ENCODE measurements at places on chromosomes 3 and 15.

GRCh38 chr15:58467722-58468423, 36.1 kb downstream of the LIPC start:
- DNase-seq, result no peak

DNA sequence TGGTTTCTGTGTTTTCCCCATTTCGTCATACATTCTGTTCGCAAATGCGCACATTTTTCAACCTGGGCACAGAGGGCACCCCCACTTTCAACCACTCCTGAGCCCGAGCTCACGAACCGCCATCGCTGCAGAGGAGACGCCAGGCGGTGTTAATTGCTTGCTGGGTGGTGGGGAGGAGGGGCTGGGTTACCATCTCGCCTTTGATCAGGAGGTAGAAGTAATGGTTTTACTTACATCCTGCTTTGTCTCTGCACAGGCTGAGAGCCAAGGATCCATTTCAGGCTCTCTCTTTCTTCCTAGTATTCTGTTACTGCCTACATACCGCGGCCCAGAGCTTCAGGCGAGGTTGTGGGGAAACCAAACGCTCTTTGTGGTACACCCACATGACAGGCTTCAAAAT, 177.3 kb upstream of the WNT5A start:
- DNase-seq, result no peak

- no peak for DNase-seq
Measured at GRCh38 chr15:71798641-71799040, 11.7 kb upstream of the NR2E3 start.

GRCh38 chr15:47614360-47615011, 102.8 kb upstream of the SEMA6D start:
- no peak for DNase-seq

GRCh38 chr3:173663696-173664111, 266.2 kb downstream of the NLGN1 start:
- no peak for DNase-seq

DNA sequence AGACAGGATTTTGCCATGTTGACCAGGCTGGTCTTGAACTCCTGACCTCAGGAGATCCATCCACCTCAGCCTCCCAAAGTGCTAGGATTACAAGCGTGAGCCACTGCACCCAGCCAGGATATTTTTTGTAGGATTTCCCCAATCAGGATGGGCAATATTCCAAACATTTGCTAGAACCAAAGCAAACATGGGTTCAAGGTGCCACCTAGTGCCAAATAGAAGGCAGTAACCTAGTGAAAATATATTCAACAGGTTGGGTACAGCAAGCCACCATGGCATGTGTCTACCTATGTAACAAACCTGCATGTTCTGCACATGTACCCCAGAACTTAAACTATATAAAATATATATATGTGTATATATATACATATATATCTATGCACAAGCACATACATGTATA, 185.9 kb upstream of the CADM2 start:
- DNase-seq, result no peak

- DNase-seq, result no peak
Measured at GRCh38 chr15:85164841-85165466, 183.3 kb downstream of the PDE8A start.

GRCh38 chr3:150653110-150653561, 50.0 kb downstream of the SELENOT start:
- no peak for DNase-seq

GRCh38 chr3:83453056-83453455, 1505.7 kb upstream of the CADM2 start:
- DNase-seq, result no peak

DNA sequence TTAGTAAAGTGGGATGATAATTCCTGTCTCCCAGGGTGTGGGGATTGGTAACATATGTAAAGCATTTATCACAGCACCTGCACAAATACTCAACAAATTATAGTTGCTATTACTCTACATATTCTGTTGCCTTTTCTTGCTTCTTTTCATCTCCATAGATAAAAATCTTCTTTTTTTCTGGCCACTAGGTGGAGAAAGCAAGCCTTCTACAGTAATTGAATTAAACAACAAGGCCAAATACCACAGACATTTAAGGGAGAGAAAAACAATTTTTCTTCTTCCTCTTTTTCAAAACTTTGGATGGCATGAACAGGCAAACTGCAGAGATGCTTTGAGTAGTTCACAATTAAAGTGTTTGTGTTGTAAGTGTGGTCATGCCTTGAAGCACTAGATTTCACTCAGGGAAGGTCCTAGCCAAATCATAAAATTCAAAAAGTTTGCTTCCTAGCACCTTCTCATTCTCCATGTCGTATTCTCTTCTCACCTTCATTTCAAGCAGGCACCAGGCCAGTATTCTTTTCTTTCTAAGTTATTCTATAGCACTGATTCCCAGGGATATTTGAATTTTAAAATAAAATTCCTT, 493.4 kb upstream of the TGFBR2 start:
- no peak for DNase-seq

GRCh38 chr3:45711931-45712330, 22.7 kb downstream of the SACM1L start:
- no peak for DNase-seq

- DNase-seq, result no peak
Measured at GRCh38 chr3:3605226-3605625, 194.0 kb upstream of the LRRN1 start.

DNA sequence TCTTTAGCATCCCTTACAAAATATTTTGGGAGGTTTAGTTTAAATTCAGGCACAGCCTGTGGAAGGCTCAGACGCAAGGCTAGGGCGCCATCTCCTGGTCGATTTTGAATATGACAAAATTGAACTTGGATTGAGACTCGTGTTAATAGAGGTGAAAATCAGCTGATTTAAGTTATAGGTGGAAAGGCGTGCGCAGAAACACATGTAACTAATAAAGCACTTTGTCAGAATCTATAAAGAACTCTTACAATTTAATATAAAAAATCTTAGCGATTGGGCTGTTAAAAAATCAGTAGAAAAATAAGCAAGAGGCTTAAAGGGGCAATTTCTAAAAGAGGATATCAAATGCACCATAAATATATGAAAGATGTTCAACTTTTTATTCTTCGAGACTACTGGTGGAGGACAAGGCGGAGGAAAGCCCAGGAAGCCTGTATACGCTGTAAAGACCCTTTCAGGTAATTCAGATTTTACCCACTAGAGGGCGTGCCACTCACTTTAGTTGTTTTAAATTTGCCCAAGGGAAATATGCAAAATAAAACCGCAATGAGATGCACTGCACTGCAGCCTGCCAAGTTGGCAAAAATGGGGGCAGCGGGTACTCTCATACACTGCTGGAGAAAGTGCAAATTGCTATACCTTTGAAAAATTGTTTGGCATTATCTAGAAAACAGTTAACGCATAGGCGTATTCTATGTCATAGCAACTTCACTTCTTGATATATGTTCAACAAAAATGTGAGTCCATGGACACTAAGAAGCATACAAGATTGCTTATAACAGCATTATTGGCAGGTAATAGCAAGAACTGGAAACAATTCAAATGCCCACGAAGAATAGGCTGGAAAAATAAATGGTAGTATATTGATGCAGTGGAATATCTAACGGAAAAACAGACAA, 64.7 kb downstream of the SLC30A4 start:
- DNase-seq, result peak; percentile 74

DNA sequence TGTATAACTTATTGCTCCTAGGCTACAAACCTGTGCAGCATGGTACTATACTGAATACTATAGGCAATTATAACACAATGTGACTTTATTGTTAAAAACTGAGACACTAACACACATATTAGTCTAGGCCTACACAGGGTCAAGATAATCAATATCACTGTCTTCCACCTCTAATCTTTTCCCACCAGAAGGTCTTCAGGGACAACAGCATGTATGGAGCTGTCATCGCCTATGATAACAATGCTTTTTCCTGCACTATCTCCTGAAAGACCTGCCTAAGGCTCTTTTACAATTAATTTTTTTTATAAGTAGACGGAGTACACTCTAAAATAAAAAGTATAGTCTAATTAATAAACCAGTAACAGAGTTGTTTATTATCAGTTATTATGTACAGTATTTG, 60.9 kb downstream of the LRRC28 start:
- DNase-seq, result no peak

GRCh38 chr3:181952221-181952620, 240.5 kb downstream of the SOX2 start:
- DNase-seq, result no peak

DNA sequence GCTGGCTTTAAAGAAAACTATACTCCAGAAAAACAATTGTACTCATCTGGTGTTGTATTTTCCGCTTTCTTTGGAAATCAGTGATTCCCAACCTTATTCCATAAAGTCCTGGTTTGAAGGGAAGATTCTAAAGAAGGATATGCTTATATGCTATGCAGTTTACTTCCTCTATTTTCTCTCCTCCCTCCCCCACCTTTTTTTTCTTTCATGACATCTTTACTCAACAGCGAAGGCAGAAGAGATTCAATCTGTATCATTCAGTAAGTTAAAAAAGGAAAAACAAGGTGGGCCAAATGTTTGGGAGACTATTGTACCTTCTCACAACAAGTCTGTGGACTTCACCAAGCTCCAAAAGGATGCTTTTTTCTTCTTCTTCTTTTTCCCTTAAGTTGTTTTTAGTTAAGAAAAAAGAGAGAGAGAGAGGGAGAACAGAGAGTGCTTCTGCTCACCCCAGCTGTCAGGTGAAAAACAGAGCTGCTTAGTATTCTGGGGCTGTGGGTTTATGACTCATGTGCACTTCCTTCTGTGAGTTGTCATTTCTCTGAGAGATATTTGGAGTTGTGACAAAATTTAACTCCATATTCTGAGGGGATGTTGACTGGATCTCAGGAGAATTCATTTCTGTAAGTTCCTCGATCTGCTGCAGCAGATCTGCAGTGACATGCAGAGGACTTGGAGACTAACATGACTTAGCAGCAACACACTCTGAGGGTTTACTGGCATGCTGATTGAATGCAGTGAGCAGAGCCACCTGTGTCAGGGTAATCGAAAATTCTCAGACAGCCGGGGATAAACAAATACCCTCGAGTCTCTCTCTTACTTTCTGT, 70.7 kb downstream of the SSR3 start:
- peak; percentile 16 for DNase-seq

GRCh38 chr3:192875971-192876565, 41.6 kb downstream of the MB21D2 start:
- no peak for DNase-seq

- DNase-seq, result no peak
Measured at GRCh38 chr15:73716417-73716816, 32.2 kb downstream of the CD276 start.

- DNase-seq, result no peak
Measured at GRCh38 chr3:58175437-58176184, 35.2 kb downstream of the DNASE1L3 start.

DNA sequence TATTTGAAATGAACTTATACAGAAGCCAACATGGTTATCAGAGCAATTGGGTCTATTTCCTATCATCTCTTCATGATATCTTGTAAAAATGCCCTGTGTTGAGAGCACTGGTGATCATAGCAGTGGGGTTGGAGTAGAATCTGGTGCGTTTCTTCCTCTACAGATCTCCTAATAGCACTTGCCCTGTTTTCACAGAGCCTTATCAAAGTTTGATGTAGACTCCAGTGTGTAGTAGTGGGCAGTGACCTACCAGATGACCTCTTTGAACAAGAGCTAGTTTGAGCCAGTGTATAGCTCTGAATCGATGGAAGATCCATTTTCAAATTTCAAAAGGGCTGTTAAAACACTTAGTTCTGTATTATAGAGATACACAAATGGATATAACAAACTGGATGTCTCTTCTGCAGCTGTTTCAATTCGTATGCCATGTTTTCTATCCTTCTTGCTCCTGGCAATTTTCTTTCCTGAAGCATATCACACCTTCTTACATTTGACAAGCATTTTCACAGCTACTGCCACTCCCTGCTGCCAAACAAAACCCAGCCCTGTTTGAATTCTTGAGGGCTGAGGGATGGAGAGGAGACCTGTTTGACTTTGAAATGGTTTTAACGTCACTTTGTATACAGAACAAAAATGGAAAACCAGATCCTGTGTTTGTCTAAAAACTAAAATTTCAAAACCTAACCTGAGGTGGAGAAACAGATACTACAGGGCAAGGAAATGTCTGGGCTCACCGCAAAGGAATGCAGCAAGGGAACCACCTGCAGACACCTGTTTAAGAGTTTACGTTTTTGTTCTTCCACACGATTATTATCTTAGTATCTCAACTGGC, 354.5 kb upstream of the TPRG1 start:
- DNase-seq, result no peak

DNA sequence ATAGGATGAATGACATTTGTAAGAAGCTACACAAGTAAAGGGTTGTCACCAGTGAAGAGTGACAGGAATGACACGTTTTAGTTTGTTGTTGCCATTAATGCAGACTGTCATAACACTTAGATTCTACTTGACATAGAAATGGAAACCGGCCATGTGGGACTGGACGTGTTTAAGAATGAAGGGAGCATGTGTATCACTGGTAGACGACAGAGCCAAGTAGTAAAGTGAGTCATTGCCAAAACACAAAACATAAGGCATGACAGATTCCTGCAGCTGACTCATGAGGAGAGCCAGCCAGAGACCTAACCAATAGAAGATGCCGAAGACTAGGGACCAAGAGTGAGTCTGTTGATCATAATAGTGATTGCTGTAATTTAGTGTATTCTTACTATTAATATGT, 106.2 kb upstream of the PLAAT1 start:
- DNase-seq, result no peak

GRCh38 chr3:190096345-190096744, 24.4 kb downstream of the P3H2 start:
- DNase-seq, result no peak

DNA sequence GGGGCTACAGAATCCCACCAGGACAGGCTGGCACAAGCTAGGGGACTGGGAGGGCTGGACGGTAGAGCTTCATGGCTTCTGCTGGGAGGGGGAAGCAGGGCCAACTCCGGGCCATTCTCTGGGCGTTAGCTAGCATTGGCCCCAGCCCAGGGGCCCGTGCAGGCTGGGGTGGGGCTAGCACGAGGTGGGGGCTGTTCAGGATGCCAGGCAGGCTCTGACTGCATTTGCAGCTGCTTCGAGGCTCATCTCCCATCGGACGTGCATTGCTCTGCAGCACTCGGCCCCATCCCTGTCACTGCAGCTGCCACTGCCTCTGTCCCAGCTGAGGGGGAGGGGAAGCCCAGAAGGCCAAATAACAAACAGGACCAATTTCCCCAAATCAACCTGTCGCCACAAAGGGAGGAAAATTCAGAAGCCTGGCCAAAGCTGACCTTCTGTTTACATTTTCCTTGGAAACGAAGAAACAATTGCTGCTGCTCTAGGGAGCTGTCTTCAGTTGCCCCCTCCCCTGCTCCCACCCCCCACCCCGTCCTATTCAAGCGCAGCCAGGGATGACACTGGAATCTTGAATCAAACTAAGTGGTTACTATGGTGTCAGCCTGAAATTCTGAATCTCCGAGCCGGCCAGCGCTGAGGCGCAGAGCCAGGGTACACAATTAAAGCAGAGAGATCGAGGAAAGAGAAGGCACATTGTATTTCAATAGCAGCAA, 138.8 kb upstream of the PRR20G start:
- DNase-seq, result no peak
